ENCODE measurements at places on chromosomes 7 and 10. TPM values are rescaled to one million over a fixed set of nuclear protein-coding genes. Genes with fewer than 3 reads are reported as not detected.

WNT8B gene
- not detected for total RNA-seq

TRIM73 gene
- total RNA-seq = 1.2 TPM

GPR146 gene
- total RNA-seq = 11.7 TPM

ABHD11 gene
- total RNA-seq = 13.3 TPM

HIPK2 gene
- total RNA-seq = 40.3 TPM

NRAP gene
- not detected for total RNA-seq

ATG9B gene
- total RNA-seq = not detected

SYT15B gene
- 0.18 TPM for total RNA-seq

ABCA13 gene
- 0.09 TPM for total RNA-seq

SERPINE1 gene
- total RNA-seq = 2,645 TPM

DBNL gene
- total RNA-seq = 94.0 TPM

PVRIG gene
- total RNA-seq = 0.80 TPM

GIMAP7 gene
- 42.4 TPM for total RNA-seq

TUBAL3 gene
- not detected for total RNA-seq

DDIT4 gene
- 53.0 TPM for total RNA-seq

PTF1A gene
- total RNA-seq = not detected

VGF gene
- not detected for total RNA-seq

PTPRZ1 gene
- total RNA-seq = not detected

SFTPD gene
- not detected for total RNA-seq

ZNF365 gene
- total RNA-seq = 2.9 TPM

NAMPT gene
- 133 TPM for total RNA-seq

DNAH11 gene
- total RNA-seq = 0.69 TPM

FBXL13 gene
- 4.6 TPM for total RNA-seq

CABCOCO1 gene
- 0.51 TPM for total RNA-seq

ADIRF gene
- total RNA-seq = 2.8 TPM

MYH16 gene
- total RNA-seq = 0.11 TPM

MSMB gene
- total RNA-seq = not detected

SFRP5 gene
- not detected for total RNA-seq

GSTO2 gene
- 0.95 TPM for total RNA-seq

GPNMB gene
- 0.33 TPM for total RNA-seq

ZNF804B gene
- total RNA-seq = not detected

UPK3B gene
- total RNA-seq = 0.97 TPM

KIF5B gene
- 159 TPM for total RNA-seq

RARRES2 gene
- total RNA-seq = not detected

TLL2 gene
- total RNA-seq = 0.20 TPM

MACC1 gene
- total RNA-seq = not detected

EGFR gene
- total RNA-seq = 4.1 TPM

SOSTDC1 gene
- total RNA-seq = not detected

SUN3 gene
- total RNA-seq = not detected

SPDYE2B gene
- total RNA-seq = not detected
